ENCODE measurements at places on chromosomes 5 and 9.
A peak's percentile ranks its signal among the peaks of the same experiment; 100 is the strongest.

- DNase-seq = no peak
- peak overlapping the region; percentile 95 for H3K27ac ChIP-seq
- peak overlapping the region; percentile 99 for H3K4me3 ChIP-seq
These were observed 734 bp downstream of the KIF27 start for GRCh38 chr9:83920469-83920926.

DNA sequence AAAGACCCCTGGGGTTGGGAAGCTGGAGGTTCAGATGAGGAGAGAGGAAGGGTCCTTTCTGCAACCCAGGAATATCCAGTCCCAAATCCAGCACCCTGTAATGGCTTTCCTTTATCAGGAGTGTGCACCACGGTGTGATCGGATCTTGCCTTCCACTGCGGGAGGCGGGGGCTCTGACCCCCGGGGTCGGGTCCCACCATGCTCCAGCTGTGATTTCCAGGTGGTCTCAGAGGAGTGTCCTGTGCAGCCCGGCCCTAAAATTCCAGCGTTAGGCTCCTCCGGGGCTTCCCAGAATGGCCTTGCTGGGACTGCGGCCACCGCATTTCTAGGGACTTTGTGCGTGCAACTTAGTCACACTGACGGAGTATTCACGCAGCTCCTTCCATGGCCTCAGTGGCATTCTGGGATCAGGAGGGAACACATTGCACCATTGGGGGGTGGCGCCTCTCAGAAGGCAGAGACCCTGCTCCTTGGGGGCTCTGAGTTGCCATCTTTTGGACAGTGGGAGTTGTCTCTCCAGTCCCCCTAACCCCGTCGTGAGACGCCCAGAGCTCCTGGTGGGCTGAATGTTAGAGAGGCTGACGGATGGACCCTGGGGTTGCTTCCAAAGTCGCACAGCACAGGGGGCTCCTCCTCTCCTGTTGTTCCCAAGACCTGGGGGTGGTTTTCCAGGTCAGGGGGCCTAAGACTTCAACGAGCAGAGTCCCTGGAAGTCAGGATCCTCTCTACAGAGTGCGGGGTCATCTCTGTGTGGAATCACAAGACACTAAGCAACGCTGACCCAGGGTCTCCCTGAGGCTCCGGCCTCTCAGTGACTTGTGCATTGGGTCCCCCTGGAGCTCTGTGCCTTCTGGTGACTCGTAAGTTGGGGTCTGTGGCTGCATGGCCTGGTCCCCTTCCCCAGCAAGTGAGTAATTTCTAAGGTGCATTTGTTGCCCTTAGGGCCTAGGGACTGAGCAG lies 42.7 kb upstream of the IRX4 start:
- no peak overlapping the region for H3K27ac ChIP-seq
- H3K27me3 ChIP-seq = no peaks in the 10 kb centered on the region
- no peaks in the 10 kb centered on the region for H3K4me1 ChIP-seq
- DNase-seq = no peak
- H3K36me3 ChIP-seq = no peaks in the 10 kb centered on the region

GRCh38 chr5:42015254-42015653 lies 90.2 kb downstream of the FBXO4 start:
- no peaks in the 10 kb centered on the region for H3K27me3 ChIP-seq
- H3K27ac ChIP-seq = no peak overlapping the region
- no peaks in the 10 kb centered on the region for H3K36me3 ChIP-seq
- H3K4me1 ChIP-seq = peaks cover 3% of the 10 kb centered on the region
- DNase-seq = no peak
- H3K4me3 ChIP-seq = no peak overlapping the region

- no peaks in the 10 kb centered on the region for H3K27me3 ChIP-seq
- H3K4me1 ChIP-seq = peaks cover 7% of the 10 kb centered on the region
- H3K4me3 ChIP-seq = no peak overlapping the region
- no peak overlapping the region for H3K27ac ChIP-seq
These were observed 12.5 kb downstream of the NREP start for GRCh38 chr5:111744455-111744854.

DNA sequence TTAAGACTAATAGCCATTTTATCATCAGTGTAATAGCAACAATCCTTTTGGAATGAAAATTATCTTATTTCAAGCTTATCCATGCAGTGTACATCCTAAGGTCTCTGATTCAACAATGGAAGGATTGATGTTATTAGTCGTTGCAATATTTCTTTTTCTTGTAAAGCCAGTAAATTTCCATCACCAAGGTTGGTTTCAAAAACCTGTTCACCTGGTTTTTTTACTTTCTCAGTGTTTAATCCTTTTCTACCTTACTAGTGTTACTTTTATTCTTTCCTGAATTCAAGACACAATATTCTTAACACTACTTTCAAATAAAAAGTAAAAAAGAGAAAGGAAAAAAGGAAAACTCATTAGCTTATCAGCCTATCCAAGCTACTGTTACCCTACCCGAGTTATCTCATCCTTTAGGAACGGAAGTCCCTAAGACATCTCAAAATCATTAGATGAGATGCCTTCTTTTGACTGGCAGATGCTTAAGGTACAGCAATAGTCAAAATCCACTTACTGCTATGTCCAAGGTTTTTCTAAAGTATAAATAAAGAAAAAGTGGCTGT lies 5.4 kb downstream of the ZFR start:
- H3K27ac ChIP-seq = no peak overlapping the region
- H3K4me1 ChIP-seq = peaks cover 3% of the 10 kb centered on the region
- no peak for DNase-seq
- H3K36me3 ChIP-seq = no peaks in the 10 kb centered on the region
- no peaks in the 10 kb centered on the region for H3K27me3 ChIP-seq

DNA sequence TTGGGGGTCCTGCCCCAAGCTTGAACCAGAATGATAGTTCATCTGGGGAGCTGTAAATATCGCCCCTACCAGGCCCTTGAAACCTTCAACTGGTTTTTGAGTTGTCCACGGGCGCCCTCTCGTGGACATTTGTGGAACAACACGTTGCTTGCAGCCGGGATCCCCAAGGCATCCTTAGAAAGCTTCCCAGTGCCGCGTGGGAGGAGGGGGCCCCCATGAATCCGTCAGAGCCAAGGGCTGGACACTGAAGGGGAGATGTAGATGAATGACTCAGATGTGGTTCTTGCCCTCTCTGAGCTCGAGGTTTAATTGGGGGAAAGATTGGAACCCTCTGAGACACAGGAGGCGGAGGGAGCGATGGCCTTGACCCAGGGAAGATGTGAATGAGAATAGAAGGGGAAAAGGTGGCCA lies 31.8 kb upstream of the ORM1 start:
- no peak overlapping the region for H3K27ac ChIP-seq
- H3K4me1 ChIP-seq = no peaks in the 10 kb centered on the region
- no peak overlapping the region for H3K4me3 ChIP-seq
- no peaks in the 10 kb centered on the region for H3K27me3 ChIP-seq
- peaks cover 9% of the 10 kb centered on the region for H3K36me3 ChIP-seq
- DNase-seq = peak; percentile 86

DNA sequence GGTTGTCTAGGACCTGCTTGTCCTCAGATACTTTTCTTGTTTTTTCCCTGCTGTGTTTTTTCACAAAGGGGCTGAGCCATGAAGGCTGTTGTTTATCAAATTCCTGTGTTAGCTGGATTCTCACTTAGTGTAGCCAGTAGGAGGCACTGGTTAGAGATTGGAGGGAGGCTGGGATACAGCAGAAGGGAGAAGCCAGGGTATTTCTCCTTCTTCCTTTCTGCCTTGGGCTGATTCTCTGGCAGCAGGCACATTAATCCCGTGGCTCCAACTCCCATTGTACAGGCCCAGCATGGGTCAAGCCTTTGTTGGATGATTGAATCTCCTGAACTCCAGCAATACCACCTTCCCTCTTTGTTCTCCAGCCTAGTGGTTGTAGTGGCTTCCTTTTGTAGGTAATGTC lies 46.4 kb upstream of the FAM170A start:
- H3K4me3 ChIP-seq = no peak overlapping the region
- no peaks in the 10 kb centered on the region for H3K36me3 ChIP-seq
- no peak for DNase-seq
- H3K27me3 ChIP-seq = no peaks in the 10 kb centered on the region
- no peak overlapping the region for H3K27ac ChIP-seq

DNA sequence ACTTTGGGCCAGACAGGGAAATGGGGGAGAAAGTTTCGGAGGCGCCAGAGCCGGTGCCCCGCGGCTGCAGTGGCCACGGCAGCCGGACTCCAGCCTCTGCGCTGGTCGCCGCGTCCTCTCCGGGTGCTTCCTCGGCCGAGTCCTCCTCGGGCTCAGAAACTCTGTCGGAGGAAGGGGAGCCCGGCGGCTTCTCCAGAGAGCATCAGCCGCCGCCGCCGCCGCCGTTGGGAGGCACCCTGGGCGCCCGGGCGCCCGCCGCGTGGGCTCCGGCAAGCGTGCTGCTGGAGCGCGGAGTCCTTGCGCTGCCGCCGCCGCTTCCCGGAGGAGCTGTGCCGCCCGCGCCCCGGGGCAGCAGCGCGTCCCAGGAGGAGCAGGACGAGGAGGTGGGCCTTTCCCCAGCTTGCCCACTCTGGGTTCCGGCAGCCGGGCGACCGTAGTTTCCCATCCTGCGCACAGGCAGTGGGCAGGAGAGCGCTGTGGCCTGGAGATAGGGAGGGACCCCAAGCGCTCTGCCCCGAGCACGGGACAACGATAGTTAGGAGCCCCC lies 516 bp downstream of the MAST4 start:
- H3K36me3 ChIP-seq = no peaks in the 10 kb centered on the region
- H3K4me3 ChIP-seq = peak overlapping the region; percentile 73
- no peak overlapping the region for H3K27ac ChIP-seq
- peaks cover 9% of the 10 kb centered on the region for H3K4me1 ChIP-seq

- H3K36me3 ChIP-seq = no peaks in the 10 kb centered on the region
- H3K27me3 ChIP-seq = no peaks in the 10 kb centered on the region
- H3K4me3 ChIP-seq = no peak overlapping the region
- H3K27ac ChIP-seq = no peak overlapping the region
These were observed 158.4 kb downstream of the GABBR2 start for GRCh38 chr9:98550206-98550820.

GRCh38 chr5:178544166-178544834 lies 45.9 kb downstream of the COL23A1 start:
- no peaks in the 10 kb centered on the region for H3K27me3 ChIP-seq
- DNase-seq = no peak
- H3K4me1 ChIP-seq = no peaks in the 10 kb centered on the region
- no peak overlapping the region for H3K27ac ChIP-seq
- H3K4me3 ChIP-seq = no peak overlapping the region

DNA sequence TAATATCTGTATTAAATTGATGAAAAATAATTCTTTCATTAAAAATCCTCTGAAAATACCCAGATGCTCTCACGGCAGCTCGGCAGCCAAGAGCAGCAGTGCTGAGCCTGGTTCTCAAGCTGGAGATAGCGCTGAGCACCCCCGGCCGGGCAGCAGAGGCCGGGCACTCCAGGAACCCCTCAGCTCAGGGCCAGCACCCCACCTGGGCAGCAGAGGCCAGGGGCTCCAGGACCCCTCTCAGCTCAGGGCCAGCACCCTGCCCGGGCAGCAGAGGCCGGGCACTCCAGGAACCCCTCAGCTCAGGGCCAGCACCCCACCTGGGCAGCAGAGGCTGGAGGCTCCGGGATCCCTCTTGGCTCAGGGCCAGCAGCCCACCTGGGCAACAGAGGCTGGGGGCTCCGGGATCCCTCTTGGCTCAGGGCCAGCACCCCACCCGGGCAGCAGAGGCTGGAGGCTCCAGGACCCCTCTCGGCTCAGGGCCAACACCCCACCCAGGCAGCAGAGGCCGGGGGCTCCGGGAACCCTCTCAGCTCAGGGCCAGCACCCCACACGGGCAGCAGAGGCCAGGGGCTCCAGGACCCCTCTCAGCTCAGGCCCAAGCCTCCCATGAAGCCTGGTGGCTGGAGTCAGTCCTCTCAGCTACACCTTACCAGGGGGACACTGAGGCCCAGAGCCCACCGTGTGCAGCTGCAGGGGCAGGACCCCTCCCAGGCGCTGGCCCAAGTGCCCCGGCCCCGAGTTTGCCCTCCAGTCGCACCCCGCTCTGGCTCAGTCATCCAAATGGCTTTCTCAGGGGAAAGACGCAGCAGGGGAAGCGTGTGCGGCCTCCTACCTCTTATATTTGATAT lies 21.7 kb downstream of the CLPTM1L start:
- DNase-seq = peak; percentile 52
- no peaks in the 10 kb centered on the region for H3K27me3 ChIP-seq
- H3K4me1 ChIP-seq = no peaks in the 10 kb centered on the region
- no peak overlapping the region for H3K27ac ChIP-seq
- no peak overlapping the region for H3K4me3 ChIP-seq

DNA sequence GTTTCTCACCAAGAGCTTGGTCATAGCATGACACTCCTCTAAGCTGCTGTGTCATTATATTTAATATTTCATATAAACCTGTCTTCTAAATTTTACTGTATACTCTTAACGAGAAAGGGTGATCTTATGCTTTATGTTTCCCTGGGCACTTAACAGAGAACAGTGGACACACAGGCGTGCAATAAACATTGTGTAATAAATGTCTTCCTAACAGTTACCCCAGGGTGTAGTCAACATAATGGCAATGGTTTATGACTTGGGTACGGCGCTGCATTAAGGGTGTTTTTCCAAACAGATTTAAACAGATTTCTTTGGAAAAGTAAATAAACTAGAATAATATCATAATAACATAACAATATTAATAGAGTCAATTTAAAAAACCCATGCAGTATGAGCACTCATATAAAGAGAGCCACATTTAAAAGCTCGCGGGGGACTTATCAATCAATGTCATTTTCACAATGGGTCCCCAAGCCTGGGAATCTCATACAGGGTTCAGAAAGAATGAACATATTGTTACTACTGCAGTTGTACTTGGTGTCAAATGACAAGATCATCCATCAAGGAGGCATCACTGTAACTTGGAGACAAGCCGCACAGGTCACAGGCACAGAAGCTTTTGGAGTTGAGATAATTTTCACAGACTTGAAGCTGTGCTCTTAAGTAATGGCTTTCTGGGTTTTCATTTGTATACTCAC lies 376.4 kb downstream of the CTNND2 start:
- H3K27ac ChIP-seq = no peak overlapping the region
- H3K36me3 ChIP-seq = no peaks in the 10 kb centered on the region
- H3K4me1 ChIP-seq = no peaks in the 10 kb centered on the region
- H3K27me3 ChIP-seq = no peaks in the 10 kb centered on the region
- no peak for DNase-seq

GRCh38 chr5:31251032-31251431 lies 57.5 kb downstream of the CDH6 start:
- no peaks in the 10 kb centered on the region for H3K4me1 ChIP-seq
- no peaks in the 10 kb centered on the region for H3K27me3 ChIP-seq
- no peak overlapping the region for H3K27ac ChIP-seq
- DNase-seq = no peak
- no peaks in the 10 kb centered on the region for H3K36me3 ChIP-seq
- no peak overlapping the region for H3K4me3 ChIP-seq

- H3K4me3 ChIP-seq = no peak overlapping the region
- DNase-seq = no peak
- no peak overlapping the region for H3K27ac ChIP-seq
These were observed 175.7 kb downstream of the SAXO1 start for GRCh38 chr9:18857334-18857733.

- no peaks in the 10 kb centered on the region for H3K4me1 ChIP-seq
- no peak for DNase-seq
- no peaks in the 10 kb centered on the region for H3K36me3 ChIP-seq
- no peak overlapping the region for H3K4me3 ChIP-seq
These were observed 247.1 kb upstream of the CCNG1 start for GRCh38 chr5:163190283-163190682.
